Omental fat pad (tissue), 4 donors: ENCODE measurements at places on chromosomes 12 and 14. TPM values are rescaled to one million over a fixed set of nuclear protein-coding genes. Genes with fewer than 3 reads are reported as not detected.

The GNG2 gene
- total RNA-seq = 85.6 TPM

The ALKBH2 gene
- total RNA-seq = 17.2 TPM

The AQP2 gene
- not detected for total RNA-seq

The RIMBP2 gene
- not detected for total RNA-seq

DNA sequence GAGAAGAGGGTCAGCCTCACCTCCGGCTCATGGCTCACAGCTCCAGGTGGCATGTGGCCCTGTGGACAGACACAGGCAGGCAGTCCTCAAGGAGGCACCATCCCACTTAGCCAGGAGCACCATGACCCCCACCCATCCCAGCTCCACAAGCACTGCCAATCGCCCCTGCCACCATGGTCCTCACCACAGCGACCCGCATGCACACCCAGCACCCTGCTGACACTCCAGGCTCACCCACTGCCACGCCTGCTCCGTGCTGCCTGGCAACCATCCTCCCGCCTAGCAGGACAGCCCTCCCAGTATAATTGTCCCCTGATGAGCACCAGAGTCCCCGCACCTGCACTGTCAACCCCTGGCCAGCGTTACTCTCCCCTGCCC lies 50.9 kb downstream of the TRPV4 start:
- DNase-seq = no peak

The HSPB8 gene
- total RNA-seq = 40.7 TPM

DNA sequence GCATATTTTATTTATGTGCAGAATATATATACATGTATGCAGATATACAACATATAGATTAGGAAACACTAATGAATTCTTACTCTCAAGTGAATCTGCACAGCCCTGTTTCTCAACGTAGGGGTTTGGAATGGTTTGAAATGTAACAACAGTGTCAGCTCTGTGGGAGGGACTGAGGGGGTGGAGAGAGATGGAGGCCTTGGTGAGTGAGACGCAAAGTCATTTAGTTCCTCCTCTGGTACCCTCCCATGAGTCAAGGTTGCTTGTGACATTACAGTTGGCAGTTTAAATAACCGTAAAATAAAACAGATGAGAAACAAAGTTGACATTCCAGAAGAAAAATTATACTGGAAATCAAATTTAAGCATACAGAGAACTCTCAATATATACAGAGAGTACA lies 313.0 kb upstream of the PRKD1 start:
- no peak for DNase-seq

The RPGRIP1 gene
- total RNA-seq = 0.28 TPM

The SERPINA12 gene
- not detected for total RNA-seq

DNA sequence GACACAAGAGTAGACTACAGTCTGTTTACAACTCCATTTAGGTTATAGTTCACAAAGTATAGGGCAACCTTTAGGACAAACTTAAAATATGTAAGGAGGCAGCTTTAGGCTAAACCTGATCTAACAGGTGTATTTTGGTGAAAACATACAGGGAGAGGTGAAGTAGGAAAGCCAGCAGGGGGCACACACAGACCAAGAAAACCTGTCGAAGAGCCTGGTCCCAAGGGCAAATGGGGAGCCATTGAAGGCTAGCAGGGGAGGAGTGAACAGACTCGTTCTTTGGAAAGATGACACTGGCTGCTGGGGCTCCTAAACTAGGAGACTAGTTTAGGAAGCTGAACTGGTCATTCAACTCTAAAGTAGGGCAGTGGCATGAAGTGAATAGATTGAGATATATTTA lies 138.8 kb upstream of the WSCD2 start:
- DNase-seq = no peak
